ENCODE measurements at places on chromosomes 13 and 19. TPM values are rescaled to one million over a fixed set of nuclear protein-coding genes. Genes with fewer than 3 reads are reported as not detected.

KIR3DL1 gene
- polyA plus RNA-seq = 140 TPM

KATNAL1 gene
- polyA plus RNA-seq = 4.6 TPM

ZNF358 gene
- polyA plus RNA-seq = 3.1 TPM

UTP14C gene
- 2.6 TPM for polyA plus RNA-seq

TINCR gene
- not detected for polyA plus RNA-seq

OR7C1 gene
- not detected for polyA plus RNA-seq

BCL3 gene
- polyA plus RNA-seq = 10.2 TPM

ZNF534 gene
- polyA plus RNA-seq = not detected

CLDND2 gene
- not detected for polyA plus RNA-seq

CPT1C gene
- polyA plus RNA-seq = not detected

AMER2 gene
- not detected for polyA plus RNA-seq

CACNG6 gene
- not detected for polyA plus RNA-seq

TMEM38A gene
- polyA plus RNA-seq = 0.78 TPM

ZNF415 gene
- polyA plus RNA-seq = 7.3 TPM

ALDH16A1 gene
- polyA plus RNA-seq = 57.0 TPM

CYP2A7 gene
- not detected for polyA plus RNA-seq

KLK6 gene
- not detected for polyA plus RNA-seq

SLC25A41 gene
- polyA plus RNA-seq = not detected

CYP2F1 gene
- polyA plus RNA-seq = not detected

SLC1A6 gene
- not detected for polyA plus RNA-seq

SLC8A2 gene
- not detected for polyA plus RNA-seq

NLRP11 gene
- not detected for polyA plus RNA-seq

C19orf18 gene
- polyA plus RNA-seq = not detected

B9D2 gene
- 8.9 TPM for polyA plus RNA-seq

MEIOSIN gene
- not detected for polyA plus RNA-seq

ZNF700 gene
- 1.3 TPM for polyA plus RNA-seq

RYR1 gene
- not detected for polyA plus RNA-seq

PNMA8B gene
- not detected for polyA plus RNA-seq

Data from immature natural killer cell (primary cell).